HS-5 (cell line): ENCODE measurements at places on chromosomes 2 and 18.

DNA sequence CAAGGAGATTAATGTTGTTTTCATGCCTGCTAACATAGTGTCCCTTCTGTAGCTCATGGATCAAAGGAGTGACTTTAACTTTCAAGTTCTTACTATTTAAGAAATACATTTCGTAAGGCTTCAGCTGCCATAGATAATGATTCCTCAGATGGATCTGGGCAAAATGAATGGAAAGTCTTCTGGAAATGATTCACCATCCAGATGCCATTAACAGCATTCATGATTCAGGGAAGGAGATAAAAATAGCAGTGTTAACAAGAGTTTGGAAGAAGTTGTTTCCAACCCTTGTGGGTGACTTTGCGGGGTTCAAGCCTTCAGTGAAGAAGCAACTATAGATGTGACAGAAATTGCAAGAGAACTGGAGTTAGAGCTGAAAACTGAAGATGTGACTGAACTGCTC lies 17.0 kb downstream of the VRK2 start:
- peak; percentile 50 for DNase-seq

GRCh38 chr2:142014536-142014935 lies 116.3 kb downstream of the LRP1B start:
- no peak for DNase-seq

GRCh38 chr2:219059725-219060682 lies 717 bp downstream of the IHH start:
- DNase-seq: no peak

GRCh38 chr2:10865841-10866240 lies 45.9 kb upstream of the KCNF1 start:
- no peak for DNase-seq

- no peak for DNase-seq
Measured at GRCh38 chr2:75820693-75821092, 110.0 kb upstream of the GCFC2 start.

DNA sequence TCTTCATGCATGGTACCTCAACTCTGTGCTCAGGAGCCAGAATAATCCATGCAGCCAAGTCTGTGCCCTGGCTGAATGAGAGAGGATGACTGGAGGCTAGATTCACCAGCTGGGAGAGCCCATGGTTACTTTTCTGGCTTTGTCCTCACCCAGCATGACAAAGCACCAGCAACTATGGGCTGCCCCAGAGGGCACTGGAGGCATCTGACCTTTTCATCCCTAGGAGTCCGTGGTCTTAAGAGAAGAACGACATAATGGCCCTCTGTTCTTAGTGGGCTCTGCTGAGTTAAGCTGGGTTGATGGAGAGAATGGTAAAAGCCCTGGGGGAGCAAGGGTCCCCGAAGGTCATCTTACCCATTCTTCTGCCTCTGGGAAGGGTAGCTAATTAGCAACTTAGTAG lies 54.6 kb upstream of the TNP1 start:
- no peak for DNase-seq

DNA sequence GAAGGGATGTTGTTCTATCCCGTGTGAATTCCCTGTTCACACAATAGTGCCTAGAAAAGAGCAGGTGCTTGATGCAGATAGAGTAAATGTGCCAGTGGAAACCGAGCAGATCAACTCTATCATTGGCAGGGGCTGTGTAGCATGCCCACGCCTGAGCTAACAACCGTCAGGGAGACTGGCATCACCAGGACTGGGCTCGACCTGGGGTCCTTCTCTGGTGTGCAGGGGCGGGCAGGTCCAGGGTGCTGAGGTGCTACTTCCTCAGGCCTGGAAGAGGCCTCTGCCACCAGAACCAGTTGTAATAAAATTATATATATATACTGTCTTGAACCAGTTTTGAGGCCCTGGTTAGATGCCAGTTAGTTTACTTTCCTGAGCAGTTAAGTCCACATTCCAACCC lies 11.8 kb upstream of the MAL start:
- DNase-seq: no peak

DNA sequence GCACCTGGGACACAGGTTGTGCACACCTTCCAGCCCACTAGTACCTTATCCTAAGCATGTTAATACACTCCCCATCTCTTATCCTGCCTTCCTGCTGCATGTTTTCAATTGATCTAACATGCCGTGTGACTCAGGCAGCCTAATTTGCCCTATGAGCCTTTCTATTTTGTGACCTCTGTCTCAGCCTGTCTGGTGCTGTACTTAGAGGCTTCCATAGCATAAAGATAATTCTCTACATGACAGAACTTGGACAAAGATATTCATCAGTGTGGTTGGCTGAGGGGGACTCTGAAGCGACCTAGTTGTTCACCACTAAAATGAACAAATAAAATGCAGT lies 8.6 kb upstream of the TMEM37 start:
- no peak for DNase-seq

GRCh38 chr2:52222128-52222527 lies 1190.2 kb upstream of the NRXN1 start:
- DNase-seq: peak; percentile 16

- DNase-seq: no peak
Measured at GRCh38 chr2:205758500-205758899, 76.2 kb downstream of the NRP2 start.

DNA sequence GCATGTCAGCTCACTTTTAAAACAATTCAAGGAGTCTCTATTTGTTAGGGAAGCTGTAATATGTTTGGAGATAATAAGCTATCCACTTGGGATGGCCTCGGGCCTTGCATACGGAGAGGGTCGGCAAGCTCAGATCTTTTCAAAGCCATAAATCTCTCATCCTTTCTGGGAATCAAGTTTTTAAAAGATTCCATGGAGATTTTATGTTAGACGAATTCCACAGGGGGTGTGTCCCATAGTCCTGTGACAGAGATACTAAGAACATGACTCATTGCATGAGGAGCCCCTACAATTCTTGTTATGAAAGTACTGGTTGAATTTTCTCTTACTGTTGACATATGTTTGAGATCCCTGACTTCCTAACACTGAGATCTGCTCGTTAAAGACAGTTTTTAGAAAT lies 108.7 kb downstream of the FEZ2 start:
- peak; percentile 56 for DNase-seq

DNA sequence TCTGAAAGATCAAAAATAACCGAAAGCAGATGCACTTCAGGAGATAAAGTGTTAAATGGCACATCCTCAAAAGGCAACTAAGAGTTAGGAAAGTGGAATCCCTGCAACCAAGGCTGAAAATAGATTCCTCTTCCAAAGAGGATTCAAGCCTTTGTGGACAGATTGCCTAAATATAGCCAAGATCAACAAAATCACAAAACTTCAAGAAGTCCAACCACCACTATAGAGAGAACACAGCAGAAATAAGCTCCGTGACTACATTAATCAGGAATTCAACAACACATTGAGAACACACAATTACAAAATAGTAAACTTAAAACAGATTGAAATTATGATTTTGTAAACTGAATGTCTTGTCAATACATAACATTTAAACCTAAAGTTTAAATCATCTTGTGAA lies 165.7 kb downstream of the LNPK start:
- no peak for DNase-seq

- no peak for DNase-seq
Measured at GRCh38 chr2:240437551-240437860, 2.0 kb downstream of the GPC1 start.

- DNase-seq: no peak
Measured at GRCh38 chr2:189412330-189412953, 28.8 kb upstream of the WDR75 start.

GRCh38 chr2:96157649-96158553 lies 12.7 kb upstream of the DUSP2 start:
- DNase-seq: no peak

DNA sequence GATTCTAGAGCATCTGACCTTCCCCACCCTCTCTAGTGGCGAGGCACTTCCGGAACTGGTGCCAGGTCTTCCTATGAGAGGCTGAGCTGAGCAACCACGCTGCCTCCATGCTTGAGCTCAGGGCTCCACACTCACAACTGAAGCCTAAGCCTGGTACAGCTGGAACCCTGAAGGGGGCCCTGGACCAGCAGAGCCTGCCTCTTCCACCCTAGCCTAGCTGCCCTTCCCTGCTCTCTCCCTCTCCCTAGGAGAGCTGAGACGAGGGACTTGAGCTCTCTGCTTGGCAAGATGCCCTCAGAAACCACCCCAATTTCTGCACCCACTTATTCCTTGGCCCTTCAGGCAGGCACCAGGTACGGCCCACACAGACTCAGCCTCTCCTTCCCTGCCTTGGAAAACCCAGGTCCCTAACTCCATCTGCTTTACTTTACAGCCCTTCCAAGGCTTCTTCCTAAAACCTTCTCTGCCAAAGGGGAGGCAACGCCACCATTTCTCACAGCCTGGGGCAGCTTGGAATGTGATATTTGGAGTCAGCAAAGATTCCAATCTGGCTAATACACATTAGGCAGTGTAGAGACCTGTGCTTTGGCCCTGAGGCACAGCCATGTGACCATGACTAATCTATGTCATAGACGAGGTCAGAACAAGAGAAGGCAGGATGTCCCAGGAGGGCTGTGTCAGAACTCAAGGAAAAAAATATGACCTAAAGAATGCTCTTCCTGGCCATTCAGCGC lies 18.8 kb downstream of the COX7A2L start:
- DNase-seq: peak; percentile 86

DNA sequence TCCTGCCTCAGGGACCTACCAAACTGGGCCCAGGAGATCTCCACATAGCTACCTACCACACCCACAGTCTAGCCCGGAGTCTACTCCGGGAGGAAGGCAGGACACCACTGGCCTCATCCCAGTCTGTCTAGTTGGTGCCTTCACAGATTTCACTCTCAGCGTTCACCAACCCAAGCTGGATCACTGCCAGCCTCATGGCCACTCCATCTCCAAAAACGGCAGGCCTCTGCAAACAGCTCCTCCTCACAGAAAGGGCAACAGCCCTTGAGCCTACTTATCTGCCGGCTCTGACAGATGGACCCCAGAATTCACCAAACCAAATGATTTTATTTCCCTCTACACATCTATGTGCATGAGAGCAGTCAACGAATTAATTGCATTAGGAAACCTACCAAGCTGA lies 61.3 kb downstream of the NCKAP5 start:
- DNase-seq: no peak

DNA sequence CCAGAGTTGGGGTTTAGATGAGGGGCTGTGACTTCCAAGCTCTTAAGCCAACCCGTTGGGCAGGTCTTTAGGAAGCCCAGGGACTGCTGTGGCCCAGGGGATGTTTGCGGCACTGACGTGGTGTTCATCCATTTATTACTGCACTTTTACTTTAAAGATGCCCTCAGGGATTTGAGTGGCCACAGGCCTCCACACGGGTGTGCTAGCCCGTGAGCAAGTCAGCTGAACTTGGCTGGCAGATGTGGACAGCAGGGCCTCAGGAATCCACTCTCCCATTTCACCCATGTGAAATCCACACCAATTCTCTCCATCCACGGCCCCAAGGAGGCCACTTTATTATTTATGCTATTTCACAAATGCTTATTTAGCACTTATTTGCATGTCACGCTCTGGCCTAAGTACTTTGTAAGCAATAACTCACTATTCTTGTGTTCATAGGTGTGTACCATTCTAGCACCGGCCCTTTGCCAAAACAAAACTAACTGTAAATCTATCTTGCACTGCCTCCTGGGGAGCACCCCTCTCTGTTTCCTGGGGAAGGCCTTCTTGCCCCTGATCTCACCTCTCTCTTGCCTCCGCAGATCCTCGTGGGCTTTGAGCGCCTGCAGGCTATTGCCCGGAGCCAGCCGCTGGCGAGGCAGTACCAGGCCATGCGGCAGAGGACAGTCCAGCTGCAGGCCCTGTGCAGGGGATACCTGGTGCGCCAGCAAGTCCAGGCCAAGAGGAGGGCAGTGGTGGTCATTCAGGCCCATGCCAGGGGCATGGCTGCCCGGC lies 39.1 kb upstream of the GPR17 start:
- DNase-seq: no peak

- no peak for DNase-seq
Measured at GRCh38 chr2:26584656-26585055, 56.5 kb downstream of the CIB4 start.

DNA sequence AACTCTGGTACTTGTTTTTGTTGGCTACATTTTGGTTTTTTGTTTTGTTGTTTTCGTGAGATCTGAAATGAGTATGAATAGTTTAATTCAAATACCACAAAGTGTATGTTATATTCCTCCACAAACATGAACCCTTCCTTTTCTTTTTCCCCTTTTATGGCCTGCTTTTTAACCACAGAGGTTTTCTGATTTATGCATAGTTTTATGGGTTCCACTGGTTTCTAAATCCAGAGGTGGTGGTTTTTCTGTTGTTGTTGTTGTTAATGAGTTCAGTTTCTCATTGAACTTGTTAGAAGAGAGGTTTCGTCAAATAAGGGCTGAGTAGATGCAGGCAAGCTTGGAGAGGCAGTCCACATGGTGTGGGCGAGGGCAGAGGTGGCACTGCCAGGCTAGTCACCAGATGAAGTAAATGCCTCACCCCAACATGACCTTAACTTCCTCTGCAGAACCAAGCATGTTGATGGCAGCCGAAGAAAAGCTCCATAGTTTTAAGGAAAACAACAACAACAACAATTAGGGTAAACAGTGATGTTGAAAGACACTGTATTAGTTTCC lies 72.5 kb downstream of the RIF1 start:
- DNase-seq: no peak

GRCh38 chr2:228253752-228254151 lies 72.3 kb upstream of the SPHKAP start:
- DNase-seq: no peak

DNA sequence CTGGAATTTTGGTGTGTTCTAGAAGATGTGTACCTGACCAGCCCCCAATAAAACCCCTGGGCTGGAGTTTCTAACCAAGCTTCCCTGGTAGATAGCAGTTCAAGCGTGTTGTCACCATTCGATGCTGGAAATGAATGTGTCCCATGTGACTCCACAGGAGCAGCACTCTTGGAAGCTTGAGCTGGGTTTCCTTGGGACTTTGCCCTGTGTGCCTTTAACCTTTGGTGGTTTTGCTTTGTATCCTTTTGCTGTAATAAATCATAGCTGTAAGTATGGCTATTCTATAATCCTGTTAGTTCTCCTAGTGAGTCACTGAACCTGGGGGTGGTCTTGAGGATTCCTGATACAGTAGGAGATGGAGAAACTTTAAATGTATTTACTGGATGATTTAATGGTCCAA lies 65.2 kb downstream of the KLHL14 start:
- no peak for DNase-seq

GRCh38 chr2:158667586-158667985 lies 127.5 kb upstream of the DAPL1 start:
- peak; percentile 79 for DNase-seq

DNA sequence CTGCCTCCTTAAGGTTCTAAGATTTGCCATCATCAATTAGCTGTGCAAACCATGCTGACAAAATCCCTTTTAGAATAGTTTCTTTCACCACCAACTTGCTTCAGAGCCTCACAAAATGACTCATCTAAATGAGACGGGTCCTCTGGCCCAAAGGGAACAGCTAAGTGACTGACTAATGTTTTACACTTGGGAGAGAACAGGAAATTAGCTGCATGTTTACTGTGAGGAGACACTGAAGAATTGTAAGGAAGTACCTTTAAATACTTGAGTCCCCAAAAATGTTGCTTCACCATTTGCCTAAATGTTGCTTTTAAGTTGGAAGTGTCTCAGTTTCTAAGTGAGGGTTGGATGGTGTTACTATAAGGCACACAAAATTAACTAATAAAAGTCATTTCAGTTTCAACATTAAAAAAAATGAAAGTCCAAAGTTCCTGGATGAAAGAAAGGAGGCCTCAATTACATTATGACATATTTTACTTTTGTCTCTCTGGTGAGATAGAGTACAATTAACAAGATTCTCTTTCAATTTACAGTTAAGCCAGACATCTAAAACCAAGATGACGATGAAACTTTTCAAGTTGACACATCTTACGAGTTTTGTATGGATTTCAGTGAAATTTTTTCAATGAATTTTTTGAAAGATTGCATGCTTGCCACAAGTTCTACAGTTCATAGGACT lies 229.1 kb upstream of the FN1 start:
- DNase-seq: peak; percentile 89
